Activated naive CD4-positive, alpha-beta T cell treated with anti-CD3 and anti-CD28 coated beads for 36 hours (primary cell): ENCODE measurements at places on chromosomes 16 and 17.

DNA sequence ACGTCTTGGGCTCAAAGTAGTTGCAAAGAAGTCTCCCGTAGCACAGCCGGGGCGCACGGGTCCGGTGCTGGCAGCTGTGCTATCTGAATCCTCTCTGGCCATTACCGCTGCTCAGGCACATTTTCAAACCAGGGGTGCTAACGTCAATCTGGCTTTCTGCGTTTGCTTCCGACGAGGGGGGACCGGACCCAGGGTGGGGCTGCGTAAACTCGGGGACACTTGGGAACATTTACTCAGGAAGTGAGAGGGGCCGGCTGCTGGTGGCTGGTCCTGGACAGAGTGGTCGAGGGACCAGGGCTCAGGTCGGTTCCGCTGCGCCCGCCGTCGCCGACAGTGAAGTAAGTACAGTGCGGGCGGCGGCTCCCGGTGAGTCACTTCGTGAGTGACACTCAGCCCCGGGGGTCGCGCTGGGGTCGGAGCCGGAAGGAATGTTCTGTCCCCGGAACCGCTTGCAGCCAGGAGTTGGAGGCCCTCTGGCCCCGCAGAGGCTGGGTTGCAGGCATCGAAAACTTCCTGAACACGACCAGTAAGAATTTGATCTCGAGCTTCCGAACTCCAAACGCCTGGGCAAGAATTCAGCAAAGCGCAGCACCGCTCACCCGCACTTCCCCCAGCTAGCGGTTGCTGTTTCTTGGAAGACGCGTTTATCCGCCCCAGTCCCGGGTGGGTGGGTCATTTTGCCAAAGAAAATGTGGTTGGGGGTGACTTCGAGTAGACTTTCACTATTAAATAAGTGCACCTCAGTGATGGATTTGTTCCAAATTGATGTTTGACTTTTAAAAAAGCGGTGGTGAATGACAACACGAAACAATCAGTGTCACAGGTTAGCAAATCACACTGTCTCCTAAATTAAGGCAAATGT, 1.4 kb upstream of the HS3ST3B1 start:
- peak; percentile 49 for DNase-seq

- no peak for DNase-seq
These were observed 130.6 kb downstream of the NLK start for GRCh38 chr17:28173031-28173561.

DNA sequence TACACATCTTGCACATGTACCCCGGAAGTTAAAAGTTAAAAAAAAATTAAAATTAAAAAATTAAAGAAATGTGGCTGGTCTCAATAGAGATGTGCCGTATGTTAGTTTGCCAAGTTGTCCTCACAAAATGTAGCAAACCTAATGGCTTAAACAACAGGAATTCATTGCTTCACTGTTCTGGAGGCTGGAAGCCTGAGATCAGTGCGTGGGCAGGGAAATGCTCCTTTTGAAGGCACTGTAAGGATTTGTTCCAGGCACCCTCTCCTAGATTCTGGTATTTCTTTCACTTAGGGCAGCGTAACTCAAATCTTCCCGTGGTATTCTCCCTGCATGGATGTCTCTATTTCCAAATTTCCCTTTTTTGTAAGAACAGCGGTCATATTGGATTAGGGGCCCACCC, 32.7 kb upstream of the MON1B start:
- no peak for DNase-seq

- DNase-seq = no peak
These were observed 584 bp downstream of the PHOSPHO1 start for GRCh38 chr17:49229805-49230600.

- DNase-seq = no peak
These were observed 225.7 kb downstream of the SHISA9 start for GRCh38 chr16:13127144-13127543.

- no peak for DNase-seq
These were observed 206.0 kb downstream of the SEC14L1 start for GRCh38 chr17:77346765-77347164.

DNA sequence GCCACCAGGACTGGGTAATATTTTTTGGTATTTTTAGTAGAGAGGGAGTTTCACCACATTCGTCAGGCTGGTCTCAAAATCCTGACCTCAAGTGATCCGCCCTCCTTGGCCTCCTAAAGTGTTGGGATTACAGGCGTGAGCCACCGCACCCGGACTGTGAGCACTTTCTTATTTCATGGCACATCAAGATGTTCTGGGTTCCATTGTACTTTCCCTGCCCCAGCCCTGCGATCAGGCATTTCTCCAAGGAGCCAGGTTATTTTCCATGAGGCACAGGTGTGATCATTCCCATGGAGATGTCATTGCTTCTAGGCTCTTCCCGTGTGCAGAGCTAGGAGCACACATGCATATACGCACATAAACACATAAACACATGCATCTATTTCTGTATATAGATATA, 2.6 kb upstream of the ANKRD40CL start:
- no peak for DNase-seq

GRCh38 chr16:8675183-8676159, 1.1 kb downstream of the ABAT start:
- DNase-seq = peak; percentile 76

GRCh38 chr17:11692688-11693087, 94.4 kb downstream of the DNAH9 start:
- no peak for DNase-seq

- no peak for DNase-seq
These were observed 1.4 kb downstream of the PPP1R9B start for GRCh38 chr17:50149091-50149416.

- no peak for DNase-seq
These were observed 6.7 kb upstream of the CCDC92B start for GRCh38 chr17:2755891-2756724.

GRCh38 chr16:85054948-85055492, 27.4 kb downstream of the KIAA0513 start:
- DNase-seq = no peak

- DNase-seq = peak; percentile 25
These were observed 82.2 kb upstream of the ARL4D start for GRCh38 chr17:43316522-43317142.

DNA sequence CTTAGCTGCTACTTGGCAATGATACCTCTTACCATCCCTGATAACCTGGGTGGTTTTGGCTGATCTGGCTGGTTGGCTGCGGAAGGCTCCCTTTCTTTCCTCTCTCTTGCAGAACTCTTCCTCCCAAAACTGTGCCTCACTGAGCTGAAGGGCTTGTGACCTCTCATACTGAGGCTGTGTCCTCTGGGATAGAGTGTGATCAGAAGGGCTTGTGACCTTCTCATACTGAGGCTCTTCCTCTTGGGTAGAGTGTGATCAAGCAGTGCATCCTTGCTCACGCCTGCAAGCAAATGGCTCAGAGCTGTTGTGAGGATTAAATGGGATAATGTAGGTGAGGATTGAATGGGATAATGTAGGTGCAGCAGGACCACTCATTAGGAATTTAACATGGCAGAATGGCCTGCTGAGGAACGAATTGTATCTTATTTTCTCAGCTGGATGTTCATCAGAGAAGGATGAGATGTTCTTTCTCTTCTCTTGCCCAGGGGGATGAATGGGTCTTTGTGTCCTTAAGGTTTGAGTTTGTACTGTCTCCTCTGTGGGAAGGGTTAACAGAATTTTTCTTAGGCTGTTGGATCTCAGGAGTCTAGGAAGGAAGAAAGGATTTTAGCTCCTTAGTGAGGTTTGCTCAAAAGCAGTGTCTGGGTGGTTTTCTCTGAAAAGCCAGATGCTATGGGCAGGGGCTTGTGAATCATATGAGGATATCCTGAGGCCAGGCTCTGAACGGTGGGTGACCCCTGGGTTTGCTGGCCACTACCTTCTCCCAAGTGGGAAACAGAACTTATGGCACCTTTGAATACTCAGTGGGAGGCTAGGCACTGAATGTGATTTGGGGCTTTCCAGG, 130.0 kb upstream of the HS3ST2 start:
- DNase-seq = no peak

DNA sequence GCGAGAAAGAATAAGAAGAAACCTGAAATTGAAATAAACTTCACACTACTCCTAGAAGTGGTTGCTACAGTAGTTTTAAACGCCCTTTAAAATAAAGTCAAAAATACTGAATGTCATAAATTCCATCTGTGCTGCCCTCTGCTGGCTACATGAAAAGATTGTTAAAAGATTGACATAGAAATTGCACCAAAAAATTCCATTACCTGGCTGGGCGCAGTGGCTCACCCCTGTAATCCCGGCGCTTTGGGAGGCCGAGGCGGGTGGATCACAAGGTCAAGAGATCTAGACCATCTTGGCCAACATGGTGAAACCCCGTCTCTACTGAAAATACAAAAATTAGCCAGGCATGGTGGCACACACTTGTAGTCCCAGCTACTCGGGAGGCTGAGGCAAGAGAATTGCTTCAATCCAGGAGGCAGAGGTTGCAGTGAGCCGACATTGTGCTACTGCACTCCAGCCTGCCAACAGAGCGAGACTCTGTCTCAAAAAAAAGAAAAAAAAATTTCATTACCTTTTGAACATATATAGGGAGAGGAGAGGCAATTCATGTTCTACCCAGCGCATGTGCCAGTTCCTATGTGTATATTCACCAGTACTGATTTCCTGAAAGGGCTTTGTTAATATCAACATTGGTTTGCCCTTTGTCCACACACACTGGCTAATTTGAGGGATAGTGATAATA, 36.5 kb downstream of the CYTH1 start:
- DNase-seq = peak; percentile 72

GRCh38 chr17:68596411-68596945, 4.7 kb downstream of the FAM20A start:
- DNase-seq = no peak

DNA sequence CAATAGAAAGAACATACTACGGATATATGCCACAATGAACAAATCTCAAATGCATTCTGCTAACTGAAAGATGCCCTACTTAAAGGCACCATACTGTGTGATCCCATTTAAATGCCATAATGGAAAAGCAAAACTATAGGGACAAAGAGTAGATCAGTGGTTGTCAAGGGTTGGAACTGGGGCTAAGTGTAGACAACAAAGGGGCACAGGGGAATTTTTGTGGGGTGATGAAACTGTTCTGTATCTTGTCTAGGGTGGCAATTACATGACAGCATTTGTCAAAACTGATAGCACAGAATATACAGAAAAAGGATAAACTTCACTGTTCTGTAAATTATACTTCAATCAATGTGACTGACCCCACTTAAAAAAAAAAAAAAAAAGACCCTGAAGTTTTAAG, 17.7 kb downstream of the GFOD2 start:
- no peak for DNase-seq

GRCh38 chr16:22782314-22782713, 31.6 kb upstream of the HS3ST2 start:
- no peak for DNase-seq

GRCh38 chr16:12609937-12610699, 193.6 kb downstream of the CPPED1 start:
- no peak for DNase-seq

GRCh38 chr17:44473367-44473766, 29.8 kb downstream of the GPATCH8 start:
- DNase-seq = no peak

DNA sequence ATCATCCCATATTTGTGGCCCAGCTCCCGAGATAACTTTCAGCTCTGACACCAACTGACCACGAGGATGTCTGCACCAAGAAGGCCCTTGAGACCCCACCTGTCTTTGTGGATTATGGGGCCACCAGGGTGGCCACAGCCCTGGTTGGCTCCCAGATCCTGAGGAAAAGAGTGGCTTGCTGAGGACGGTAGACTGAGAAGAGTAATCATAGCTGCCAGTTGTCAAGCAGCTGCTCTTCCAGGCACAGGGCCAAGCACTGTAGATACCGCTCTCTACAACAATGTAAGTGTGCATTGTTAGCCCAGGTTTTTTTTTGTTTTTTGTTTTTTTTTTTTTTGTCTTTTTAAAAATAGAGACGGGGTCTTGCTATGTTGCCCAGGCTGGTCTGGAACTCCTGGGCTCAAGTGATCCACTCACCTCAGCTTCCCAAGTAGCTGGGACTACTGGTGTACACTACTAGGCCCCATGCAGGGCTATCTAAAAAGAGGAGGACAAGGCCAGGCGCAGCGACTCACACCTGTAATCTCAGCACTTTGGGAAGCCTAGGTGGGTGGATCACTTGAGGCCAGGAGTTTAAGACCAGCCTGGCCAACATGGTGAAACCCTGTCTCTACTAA, 9.6 kb downstream of the ZNF205 start:
- DNase-seq = no peak

DNA sequence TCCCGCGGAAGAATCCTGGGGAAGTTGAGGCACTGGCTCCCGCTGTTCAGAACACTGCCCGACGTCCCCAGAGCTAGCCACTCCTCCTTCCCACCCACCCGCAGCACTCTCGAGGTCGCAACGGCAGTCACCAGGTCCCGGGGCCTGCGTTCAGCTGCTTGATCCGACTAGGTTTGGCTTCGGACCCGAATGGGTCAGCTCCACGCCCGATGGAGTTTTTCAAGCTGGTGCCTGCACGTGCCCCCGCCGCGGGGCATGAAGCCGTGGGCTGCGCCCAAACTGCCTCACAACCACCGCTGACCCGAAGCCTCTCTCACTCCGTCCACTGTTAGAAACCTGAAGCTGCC, 12.4 kb upstream of the ODF4 start:
- DNase-seq = no peak

DNA sequence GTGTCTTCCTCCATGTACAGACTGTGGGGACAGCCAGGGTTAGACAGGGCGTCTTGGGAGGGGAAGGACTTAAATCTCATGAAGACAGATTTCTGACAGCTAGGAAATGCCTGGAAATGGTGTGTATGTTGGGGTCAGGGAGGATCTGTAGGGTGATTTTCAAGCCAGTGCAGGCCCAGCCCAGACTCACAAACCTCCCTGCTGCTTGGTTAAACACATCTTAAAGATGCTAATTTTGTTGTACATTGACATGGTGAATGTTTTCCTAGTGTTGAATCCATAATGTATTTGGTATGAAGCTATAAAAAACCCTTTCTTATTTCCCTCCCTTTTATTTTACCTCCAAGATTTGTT, 238.3 kb downstream of the CCDC182 start:
- no peak for DNase-seq

- no peak for DNase-seq
These were observed 8.9 kb upstream of the CDC42EP4 start for GRCh38 chr17:73320601-73321264.

DNA sequence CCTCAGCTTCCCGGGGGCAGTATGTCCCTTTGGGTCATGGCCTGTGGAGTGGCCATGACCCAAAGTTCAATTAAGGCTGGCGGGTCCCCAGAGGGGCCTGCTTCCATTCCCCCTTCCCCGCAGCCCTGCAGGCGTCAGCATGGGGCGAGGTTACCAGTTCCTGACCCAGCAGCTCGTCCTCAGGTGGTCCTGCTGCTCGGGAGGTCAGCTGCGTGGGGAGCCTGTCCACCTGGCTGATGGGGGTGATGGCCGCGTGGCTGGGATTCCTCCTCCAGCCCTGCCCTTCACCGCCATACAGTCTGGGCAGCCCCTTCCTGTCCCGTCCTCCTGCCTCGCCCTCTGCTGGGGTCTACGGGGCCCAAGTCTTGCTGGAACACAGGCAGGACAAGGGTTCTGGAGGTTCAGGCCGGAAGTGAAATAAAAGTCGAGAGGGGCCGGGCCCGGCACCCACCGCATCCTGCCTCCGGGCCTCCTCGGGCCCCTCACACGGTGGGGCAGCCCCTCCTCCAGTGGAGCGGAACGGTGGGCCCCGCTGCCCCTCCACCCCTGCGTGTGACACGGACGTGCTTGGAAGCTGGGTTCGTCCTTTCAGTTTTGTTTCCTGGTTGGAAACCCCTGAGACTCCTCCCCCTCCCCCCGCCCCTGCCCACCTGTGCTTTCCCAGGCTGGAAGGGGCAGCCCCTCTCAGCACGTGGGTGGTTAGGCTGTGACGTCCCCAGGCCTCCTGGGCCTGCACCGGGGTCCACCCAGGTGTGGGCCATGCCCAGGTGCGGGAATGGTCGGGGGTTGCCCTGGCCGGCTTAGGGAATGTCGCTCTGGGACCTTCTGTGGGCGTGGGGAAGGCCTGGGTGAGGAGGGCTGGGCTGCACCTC, 6.8 kb downstream of the UBALD2 start:
- peak; percentile 97 for DNase-seq
